ENCODE measurements at places on chromosomes 4 and X.
A peak's percentile ranks its signal among the peaks of the same experiment; 100 is the strongest.

GRCh38 chr4:154082760-154083535, 294.1 kb upstream of the SFRP2 start:
- no peak for DNase-seq

- DNase-seq: peak; percentile 24
Measured at GRCh38 chr4:124710015-124710741, 2.4 kb downstream of the ANKRD50 start.

DNA sequence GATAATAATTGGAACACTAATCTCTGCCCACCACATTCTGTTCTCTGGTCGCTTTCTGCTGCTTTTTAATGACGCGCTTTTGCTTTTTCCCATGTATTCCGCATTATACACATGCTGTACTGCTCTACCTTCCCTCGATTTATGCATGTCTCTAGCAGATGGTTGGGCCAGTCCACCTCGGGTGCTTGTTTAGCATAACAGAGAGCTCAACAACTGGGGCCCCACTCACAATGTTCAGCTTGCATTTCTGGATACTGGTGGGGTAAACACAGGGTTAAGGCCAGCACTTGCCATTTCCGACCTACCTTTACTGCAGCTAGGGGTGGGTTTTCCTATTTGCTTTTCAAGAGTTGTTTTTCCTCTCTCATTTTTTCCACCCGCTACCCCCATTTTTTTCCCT, 255.8 kb downstream of the SOX3 start:
- DNase-seq: no peak

- no peak for DNase-seq
Measured at GRCh38 chr4:59608466-59608865, 1591.7 kb upstream of the ADGRL3 start.

- DNase-seq: no peak
Measured at GRCh38 chr4:101794806-101795205, 4.3 kb downstream of the BANK1 start.

GRCh38 chrX:123336666-123337065, 152.6 kb downstream of the GRIA3 start:
- no peak for DNase-seq

GRCh38 chrX:66042307-66043077, 2.6 kb upstream of the VSIG4 start:
- DNase-seq: no peak

- DNase-seq: no peak
Measured at GRCh38 chrX:95733426-95733825, 951.2 kb upstream of the DIAPH2 start.

- no peak for DNase-seq
Measured at GRCh38 chrX:108088511-108088910, 2.8 kb downstream of the PSMD10 start.

DNA sequence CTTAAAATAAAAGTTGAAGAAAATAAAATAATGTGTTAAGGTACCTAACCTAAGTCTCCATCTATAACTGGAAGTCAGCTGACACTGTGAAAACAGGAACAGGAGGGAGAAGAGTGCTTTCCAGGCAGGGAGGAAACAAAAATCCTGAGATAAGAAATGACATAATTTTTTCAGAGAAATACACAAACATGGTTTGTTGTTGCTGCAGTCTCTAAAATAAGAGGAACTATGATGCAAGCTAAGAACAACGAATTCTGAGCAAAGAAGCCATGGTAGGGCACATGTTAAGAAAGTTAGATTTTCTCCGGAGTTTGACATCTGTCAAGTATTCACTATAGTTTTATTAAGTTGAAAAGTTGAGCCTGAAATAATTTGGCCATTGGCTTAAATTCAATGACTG, 26.9 kb downstream of the PAPSS1 start:
- DNase-seq: peak; percentile 23

DNA sequence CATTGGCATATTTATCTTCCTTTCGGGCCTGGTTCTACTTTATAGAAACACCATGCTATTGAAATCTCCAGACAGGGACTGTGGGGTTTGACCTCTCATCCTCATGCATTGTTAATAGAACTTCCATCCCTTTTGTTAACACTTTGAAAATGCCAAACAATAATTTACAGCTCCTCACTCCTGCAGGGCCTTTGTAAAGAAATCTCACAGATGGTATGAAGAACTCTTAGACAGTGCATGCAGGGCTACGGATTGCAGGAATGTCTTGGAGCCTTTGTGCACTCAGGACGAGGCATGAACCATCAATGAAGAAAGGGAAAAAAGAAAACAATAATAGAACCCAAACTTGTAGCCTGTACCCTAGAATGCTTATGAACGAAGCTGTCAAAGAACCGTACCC, 92.8 kb upstream of the TMEM47 start:
- no peak for DNase-seq

DNA sequence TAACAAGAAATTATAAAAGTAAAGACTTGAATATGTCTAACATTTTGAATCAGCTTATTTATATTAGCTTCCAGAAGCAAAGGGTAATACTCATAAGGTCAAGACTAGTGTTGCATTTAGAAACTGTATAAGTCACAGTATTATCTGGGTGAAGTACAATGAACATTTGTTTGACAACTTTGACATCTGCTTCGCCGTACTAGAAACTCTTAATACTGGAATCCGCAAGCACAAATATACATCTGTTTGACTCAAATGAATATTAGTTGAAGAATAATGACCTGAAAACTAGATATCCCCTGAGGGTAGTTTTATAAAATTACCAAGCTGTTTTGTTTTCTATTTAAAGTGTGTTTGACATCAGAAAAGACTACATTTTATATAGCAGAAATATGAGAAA, 135.4 kb upstream of the ATOH1 start:
- no peak for DNase-seq

DNA sequence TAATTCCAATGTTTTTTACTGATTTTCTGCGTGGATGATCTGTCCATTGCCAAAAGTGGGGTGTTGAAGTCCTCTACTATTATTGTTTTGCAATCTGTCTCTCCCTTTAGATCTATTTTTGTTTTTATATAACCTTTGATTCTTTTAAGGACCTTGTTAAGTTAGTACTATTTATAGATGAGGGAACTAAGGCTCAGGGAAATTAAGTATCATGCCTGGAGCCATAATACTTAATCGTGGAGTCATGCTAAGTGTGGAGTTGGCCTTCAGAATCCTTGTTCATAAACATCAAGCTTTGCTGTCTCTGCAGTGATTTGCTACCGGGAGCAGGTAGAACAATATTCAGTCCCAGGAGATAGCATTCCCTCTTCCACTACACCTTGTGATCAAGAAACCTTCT, 31.0 kb downstream of the SGMS2 start:
- DNase-seq: no peak

DNA sequence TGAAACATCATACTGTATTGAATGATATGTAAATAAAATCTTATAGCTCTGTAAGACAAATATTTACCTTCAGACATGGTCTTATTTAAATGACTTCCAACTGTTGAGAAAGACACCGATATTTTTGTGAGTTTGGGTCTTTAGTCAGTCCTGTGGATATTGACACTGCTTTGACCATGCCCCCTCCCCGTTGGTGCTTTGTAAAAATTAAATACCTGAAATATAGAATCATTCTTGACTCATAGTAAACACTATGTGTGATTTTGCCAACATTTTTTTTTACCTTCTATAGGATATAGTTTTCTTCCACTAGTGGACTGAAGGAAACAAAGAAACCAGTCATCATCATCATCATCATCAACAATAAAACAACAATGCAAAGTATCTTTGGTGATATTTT, 114.3 kb upstream of the HS3ST1 start:
- DNase-seq: no peak

GRCh38 chrX:112051576-112051975, 31.0 kb downstream of the TRPC5 start:
- no peak for DNase-seq

DNA sequence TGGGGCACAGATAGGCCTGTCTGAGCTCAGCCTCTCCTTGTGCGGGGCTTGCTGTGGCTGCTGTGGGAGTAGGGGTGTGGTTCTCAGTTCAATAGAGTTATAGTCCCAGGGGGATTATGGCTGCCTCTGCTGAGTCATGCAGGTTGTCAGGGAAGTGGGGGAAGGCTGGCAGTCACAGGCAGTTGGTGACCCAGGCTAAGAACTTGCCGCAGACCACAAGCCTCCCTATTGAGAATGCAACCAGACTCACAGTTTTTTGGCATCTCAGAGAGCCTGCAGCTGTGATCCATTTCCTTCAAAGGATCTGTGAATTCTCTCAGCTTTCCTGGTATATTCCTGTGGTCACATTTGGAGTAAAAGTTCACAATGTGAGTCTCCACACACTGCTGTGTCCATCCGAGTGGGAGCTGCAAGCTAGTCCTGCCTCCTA, 364.9 kb downstream of the ZNF674 start:
- peak; percentile 49 for DNase-seq

GRCh38 chrX:9515973-9516538, 51.2 kb downstream of the TBL1X start:
- no peak for DNase-seq

GRCh38 chr4:69875576-69875975, 15.6 kb upstream of the SULT1E1 start:
- DNase-seq: no peak

GRCh38 chrX:136204571-136204970, 46.6 kb downstream of the MAP7D3 start:
- no peak for DNase-seq

DNA sequence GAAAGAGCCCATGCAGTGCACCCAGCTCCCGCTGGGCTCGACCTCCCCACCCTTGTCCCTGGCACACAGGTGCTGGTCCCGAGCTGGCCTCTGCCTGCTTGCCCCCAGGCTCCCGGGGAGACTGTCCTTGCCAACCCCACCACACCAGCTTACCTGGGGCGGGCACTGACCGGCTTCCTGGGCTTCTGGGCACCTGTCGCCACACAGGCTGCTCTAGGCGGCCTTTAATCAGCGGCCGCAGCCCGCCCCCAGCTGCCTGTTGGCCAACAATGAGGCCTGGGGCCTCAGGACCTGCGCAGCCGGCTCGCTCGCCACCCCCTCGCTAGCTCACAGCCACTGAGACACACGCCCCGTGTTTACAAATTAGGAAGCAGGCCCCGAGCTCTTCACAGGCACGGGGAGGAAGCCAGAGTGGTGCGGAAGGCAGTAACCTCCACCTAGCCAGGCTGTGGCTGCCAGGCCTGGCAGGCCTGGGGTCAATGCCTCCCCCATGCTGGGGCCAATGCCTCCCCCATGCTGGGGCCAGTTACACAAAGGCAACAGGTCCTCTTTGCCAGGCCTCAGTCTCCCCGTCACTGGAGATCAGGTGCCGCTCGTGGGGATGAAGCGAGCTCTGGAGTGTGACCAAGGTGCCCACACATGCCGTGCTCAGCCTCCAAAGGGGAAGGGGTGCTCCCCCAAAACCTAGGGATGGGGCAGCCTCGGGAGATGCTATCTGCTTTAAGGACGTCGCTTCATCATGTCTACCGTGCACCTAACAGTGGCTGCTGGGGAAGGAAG, at the start of gene TREX2:
Gene TREX2, minus strand, starts transcription at position 201 of the 780 bp plus-strand sequence. CDS start 626 bp downstream, outside the sequence.
- no peak for DNase-seq

DNA sequence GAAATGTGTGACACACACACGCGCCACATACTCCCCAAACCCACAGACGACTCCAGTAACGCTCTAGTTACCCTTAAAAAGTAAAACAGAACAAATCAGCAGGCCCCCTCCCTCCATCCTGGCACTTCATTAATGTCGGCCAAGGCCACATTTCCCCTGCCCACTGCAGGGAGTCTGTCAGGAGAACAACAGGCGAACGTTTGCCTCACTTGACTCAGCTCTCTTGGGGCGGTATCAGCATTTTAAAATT, 671 bp upstream of the FHIP1A start:
- DNase-seq: no peak

GRCh38 chrX:1614927-1615326, at the start of gene ASMT:
ASMT (plus strand) TSS chrX:1615059; CDS start chrX:1615200, 141 bp downstream.
- DNase-seq: no peak

GRCh38 chr4:29009908-29010307, 1710.3 kb upstream of the PCDH7 start:
- DNase-seq: no peak

GRCh38 chrX:71184092-71184491, 38.9 kb upstream of the GJB1 start:
- no peak for DNase-seq

- no peak for DNase-seq
Measured at GRCh38 chr4:649751-650310, 24.2 kb downstream of the ATP5ME start.

DNA sequence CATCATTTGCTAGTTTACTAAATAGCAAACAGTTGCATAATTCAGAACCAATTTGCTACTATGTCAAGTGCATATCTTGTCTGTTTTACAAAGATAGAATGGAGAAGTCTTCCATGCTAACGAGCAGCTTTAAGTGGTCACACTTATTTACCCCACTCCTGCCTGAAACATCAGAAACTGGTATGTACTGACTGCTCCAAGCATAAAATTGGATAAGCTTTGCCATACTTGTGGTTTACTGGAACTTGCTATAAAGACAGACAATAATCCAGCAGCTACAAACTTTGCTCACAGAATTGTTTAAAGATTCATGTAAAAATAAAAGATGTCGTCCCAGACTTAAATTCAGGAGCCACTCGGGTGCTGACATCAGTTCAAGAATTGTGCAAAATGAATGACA, 13.3 kb upstream of the CDKL2 start:
- DNase-seq: no peak

- no peak for DNase-seq
Measured at GRCh38 chr4:7624396-7624980, 189.8 kb upstream of the PSAPL1 start.

DNA sequence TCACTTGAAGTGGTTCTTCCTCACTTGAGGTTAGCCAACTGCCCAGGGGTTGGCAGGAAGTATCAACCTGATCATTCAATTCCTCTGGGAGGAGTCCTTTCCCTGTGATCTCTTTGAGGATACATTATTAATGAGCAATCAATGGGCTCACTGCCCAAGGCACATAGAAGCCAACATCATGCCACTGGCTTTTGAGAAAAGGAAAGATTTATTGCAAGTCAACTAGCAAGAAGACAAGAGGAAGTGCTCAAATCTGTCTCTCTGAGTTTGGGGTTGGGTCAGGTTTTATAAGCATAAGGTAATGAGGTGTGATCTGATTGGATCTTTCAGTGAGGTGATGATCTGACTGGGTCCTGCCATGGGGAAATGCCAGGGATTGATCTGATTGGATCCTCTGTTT, 39.6 kb downstream of the FGFBP1 start:
- no peak for DNase-seq

- DNase-seq: no peak
Measured at GRCh38 chr4:30839583-30840520, 119.7 kb downstream of the PCDH7 start.

GRCh38 chrX:68710870-68711576, 63.6 kb downstream of the STARD8 start:
- no peak for DNase-seq

DNA sequence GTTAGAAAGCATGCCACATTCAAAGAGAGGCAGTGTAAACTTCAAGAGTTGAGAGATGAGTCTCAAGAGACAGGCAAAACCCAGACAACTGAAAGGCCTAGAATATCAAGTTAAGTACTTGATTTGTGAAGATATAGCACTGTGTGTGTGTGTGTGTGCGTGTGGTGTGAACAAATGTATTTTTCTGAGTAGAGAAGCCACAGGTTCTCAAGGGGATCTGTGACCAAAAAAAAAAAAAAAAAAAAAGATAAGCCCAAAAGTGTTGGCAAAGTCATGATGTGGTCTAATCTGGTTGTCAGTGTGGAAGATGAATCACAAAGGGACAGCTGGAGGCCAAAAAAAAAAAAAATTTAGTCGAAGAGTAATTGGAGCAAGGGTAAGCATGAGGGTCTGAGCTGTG, 3.9 kb downstream of the RIPPLY1 start:
- DNase-seq: no peak

- no peak for DNase-seq
Measured at GRCh38 chr4:136156947-136157346, 1375.3 kb downstream of the PCDH18 start.

GRCh38 chr4:177546745-177547144, 104.5 kb upstream of the AGA start:
- DNase-seq: no peak
